ENCODE measurements at places on chromosomes 4 and X.

DNA sequence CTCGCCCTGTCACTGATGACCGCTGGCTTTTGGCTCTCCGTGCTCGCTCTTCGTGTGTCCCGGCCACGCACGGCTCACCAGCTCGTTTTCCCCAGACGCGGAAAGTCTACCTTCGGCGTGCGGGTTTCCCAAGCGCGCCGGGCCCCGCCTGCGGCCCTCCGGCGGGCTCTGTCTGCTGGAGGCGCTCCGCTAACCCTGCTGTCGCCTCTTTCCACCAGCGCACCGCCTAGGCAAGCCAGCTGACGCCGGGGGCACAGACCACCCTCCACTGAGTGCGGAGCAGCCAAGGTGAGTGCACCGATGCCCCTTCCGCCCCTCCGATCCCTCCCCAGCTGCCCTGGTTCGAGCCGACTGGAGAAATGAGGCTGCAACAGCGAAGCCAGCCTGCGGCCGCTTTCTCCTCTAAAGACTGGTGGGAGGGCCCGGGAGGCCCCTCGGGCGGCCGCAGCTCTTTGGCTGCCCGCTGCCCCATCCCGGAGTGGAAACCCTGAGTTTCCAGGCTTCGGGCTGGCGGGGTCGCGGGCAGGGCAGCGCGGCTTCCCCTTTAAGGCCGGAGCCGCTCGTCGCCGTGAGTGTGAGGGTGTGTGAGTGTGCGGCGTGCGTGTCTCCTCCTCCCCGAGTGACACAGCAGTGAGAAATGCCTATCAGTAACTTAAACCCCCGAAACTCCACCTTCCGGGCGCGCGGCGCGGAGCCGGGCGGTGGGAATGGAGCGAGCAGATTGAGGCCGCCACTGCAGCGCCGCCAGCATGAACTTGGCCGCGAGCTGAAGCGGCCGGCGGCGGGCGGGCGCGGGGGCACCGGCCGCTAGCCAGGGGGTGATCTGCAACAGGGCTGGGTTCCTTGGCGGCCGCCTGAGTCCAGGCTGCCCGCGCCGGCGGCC is at the start of gene MAMLD1:
Gene MAMLD1, plus strand, starts transcription at position 719 of the 883 bp plus-strand sequence. CDS start 82,200 bp downstream, outside the sequence.
- DNase-seq = peak; percentile 84

- DNase-seq = no peak
Observed at GRCh38 chr4:15653864-15654592, 1.1 kb downstream of the FBXL5 start.

- no peak for DNase-seq
Observed at GRCh38 chr4:6939761-6940743, 30.4 kb downstream of the TBC1D14 start.

DNA sequence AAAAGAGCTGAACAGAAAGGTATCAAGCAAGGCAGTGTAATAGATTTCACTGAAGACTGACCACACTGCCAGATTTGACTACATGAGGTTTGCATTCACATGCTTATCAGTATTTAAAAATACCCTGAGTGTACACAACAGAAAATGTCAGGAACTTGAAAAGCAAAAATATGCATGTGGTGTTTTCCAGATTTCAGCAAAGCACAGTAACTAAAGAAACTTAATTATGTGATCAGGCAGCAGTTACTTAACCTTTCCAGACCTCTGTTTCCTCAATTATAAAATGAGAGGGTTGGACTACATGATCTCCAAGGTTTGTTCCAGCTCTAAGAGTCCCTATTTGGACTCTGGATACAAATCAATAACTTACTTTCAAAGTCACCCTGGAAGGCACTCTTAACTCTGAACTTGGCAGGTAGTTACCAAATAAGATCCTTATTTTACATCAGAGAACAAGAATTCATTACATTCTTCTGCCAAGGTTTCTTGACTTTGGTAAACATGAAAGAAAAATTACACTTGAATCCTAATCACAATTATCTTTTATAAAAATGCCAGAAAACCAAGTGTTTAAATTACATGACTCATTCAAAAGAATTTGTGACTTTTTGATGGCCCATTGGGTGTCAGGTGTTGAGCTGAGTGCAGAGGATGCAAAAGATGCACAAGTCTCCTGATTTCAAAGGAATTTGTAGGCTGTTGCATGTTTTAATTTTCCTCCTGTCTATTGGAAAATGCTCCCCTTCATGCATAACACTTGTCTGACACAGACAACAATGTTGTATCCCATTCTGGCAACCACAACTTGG is 241.6 kb downstream of the MGST2 start:
- DNase-seq = no peak

- DNase-seq = no peak
Observed at GRCh38 chr4:150710770-150711375, 128.9 kb downstream of the MAB21L2 start.

DNA sequence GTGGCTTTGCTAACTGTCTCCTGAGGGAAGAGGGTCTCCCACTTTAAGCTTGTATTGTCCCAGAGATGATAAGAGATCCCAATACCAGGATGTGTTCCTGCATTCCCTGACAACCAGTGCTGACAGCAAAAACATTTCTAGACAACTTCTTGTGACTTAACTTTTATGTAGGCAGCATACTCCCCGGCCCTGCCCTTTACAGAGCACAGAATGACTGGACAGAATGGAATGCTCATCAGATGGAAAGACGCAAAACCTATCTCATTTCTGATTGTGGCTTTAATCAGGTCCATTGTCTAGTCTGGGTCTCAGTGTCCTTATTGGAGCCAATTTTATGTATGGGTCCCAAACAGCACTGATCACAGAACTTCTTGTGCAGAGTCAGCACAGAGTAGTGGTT is 18.2 kb upstream of the PLAC1 start:
- DNase-seq = no peak

DNA sequence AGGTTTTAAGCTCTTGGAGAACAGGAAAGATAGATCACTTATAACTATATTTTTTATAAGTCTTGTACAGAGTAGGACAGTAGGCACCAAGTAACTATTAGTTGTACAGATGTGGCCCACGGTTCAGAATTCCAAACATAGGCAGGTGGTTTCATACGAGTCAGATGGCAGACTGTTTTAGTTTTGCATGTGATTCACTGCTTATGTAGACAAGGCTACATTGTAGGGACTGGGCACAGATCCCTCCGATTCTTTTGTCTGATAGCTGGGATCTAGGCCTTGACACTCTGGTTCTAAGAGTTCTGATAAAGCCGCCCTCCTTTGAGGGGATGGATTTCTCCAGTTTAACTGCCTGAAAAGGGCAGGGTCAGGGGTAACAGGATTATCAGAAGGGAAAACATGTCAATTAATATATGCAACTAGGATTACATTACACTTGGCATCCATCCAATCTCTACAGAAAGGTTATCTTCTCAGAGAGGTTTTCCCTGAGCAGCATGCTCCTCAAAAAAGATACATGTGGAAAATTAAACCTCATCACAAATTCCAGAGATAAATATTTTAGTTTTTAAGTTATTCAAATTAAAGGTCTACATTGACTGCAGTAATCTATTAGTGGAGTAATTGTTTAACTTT is 87.8 kb downstream of the SPRY1 start:
- no peak for DNase-seq

- no peak for DNase-seq
Observed at GRCh38 chr4:7381890-7382633, 52.7 kb downstream of the PSAPL1 start.

GRCh38 chr4:185708348-185708747 is 103.6 kb downstream of the SORBS2 start:
- no peak for DNase-seq

DNA sequence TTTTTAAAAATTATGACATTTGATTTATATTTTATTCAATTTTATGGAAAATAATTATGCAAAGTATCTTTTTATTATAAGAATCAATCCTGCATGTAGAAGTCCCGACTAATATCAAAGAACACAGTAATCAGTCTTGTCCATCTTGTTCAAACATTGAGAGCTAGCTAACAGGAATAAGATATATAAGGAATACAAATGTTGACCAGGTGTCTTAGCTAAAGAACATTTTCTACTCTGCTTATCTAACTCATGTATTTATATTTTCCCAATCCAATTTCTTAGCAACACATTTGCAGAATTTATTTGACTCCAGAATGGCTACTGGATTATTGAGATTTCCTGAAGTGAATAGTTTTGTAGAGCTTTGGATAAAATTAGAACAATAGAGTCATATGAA is 61.5 kb upstream of the NR3C2 start:
- no peak for DNase-seq

- DNase-seq = no peak
Observed at GRCh38 chr4:2907706-2908293, 55.4 kb downstream of the NOP14 start.

Measured in vagina (tissue), 2 donors.